Umbilical cord (tissue), 2 donors: ENCODE measurements at places on chromosomes 5 and 9.

- no peak for DNase-seq
Observed at GRCh38 chr9:110912419-110913291, 125.6 kb downstream of the LPAR1 start.

DNA sequence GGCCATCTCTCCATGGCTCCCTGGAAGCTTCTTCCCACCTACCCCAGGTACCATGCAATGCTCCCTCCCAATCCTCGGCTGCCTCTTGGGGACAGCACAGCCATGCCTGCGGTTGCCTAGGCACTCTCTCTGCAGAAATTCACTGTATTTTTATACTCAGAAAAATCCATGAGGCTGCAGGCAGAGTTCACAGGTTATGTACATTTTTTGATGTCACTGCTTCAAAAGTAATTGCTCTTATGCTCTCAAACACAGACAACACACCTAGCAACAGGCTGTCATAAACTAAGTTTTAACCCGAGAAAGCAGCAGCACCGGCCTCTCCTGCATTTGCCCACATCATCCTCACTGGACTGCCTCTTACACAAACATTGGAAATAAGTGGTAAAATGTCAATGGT is 102.4 kb downstream of the AK8 start:
- DNase-seq = no peak

DNA sequence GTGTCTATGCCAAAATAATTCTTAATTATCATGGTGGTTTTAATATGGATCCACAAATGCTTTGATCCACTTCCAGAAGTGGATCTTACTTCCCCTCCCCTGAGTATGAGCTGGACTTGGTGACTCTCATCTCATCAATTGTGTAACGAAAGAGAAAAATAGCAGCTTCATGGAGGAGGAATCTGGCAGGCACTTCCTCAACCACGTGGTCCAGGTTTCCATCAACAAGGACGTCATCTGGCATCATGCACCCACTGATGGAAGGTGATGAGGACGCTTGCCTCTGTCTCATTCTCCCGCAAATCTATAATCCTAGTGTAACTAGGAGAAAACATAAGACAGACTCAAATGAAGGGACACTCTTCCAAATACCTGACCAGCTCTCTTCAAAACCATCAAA is 54.6 kb upstream of the S1PR3 start:
- no peak for DNase-seq

DNA sequence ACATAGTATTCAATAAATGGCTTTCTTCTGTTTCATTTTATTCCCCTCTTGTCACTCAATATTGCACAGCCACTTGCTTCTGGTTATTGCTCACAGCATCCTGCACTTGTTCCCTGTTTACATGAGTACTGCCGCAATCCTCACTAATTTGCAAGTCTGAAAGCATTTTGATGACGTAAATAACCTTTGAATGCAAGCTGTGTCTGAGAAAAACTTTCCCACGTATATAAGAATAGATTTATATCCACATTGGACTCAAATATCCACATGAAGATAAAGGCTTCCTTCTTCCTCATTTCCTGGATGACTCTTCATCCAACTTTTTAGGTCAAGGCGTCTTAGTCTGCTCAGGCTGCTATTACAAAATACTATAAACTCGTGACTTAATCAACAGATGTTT is 88.2 kb upstream of the DAP start:
- DNase-seq = no peak

DNA sequence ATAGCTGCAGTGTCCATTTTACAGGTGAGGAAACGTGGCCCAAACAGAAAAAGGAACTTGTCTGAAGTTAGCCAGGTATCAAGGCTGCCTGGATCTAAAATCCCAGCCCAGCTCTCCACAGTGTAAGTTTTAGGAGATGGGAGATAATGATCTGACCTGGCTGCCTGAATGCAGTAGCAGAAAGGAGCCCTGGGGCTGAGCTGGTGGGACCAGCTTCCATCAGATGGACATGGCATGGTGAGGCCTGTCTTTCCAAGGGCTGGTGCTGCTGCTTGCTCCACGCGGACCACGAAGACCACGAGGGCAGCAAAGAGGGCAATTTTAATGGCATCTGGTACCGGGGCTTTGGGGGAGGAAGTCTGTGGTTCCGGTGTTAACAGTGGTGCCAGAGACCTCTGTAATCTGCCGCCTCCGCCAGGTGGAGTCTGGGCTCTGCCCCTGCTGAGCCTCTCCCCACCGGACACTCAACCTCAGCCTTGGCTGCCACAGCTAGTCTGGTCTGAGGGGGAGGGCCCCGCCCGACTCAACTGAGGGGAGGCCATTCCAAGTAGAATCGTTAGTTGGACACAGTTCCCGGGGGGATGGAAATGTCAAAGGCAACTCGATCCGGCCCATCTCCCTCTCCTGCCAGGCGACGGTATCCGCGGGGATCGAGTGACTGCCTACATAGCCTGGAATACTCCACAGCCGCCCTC is 650 bp downstream of the MYORG start:
- peak; percentile 40 for DNase-seq

DNA sequence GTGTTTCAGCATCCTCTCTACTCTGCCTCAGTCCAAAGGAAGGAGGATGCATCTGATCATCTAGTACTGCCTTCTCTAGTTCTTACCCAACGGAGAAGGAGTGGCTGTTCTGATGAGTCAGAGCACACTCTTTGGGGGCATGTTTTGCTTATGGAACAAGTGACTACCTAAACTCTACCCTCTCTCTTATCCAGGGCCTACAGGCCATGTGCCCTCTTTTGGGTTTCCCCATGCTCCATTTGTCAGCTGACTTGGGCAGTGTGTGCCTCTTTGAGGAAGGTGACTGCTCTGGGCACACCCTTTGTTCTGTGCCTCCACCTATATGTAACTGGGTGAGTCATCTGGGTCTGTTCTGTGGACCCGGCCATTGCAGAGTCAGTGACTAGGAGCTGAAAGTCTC is 89.6 kb upstream of the BNC2 start:
- DNase-seq = no peak

DNA sequence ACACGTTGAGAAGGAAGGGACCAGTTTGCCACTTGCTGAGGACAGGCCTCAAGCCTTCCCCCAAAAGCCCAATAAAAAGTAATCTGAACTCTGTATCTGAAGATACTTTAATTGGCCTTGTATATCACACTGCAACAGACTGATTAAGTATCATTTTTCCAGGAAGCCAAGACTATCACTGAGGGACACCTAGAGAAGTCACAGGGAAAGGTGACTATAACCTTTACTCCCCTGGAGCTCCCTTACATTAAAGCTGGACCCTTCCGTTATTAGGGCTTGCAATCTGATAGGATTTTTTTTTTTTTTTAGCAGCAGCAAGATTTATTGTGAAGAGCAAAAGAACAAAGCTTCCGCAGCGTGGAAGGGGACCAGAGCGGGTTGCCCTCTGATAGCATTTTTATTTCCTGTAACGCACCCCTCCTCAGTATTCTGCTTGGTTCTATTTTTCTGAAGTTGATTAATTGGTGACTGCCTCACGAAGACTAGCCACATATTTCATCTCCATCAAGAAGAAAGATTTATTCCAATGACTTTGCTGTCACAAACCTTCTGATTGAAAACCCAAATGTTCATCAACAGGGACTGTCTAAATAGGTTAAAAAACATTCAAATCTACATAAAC is 2.7 kb downstream of the CDC14B start:
- DNase-seq = no peak

DNA sequence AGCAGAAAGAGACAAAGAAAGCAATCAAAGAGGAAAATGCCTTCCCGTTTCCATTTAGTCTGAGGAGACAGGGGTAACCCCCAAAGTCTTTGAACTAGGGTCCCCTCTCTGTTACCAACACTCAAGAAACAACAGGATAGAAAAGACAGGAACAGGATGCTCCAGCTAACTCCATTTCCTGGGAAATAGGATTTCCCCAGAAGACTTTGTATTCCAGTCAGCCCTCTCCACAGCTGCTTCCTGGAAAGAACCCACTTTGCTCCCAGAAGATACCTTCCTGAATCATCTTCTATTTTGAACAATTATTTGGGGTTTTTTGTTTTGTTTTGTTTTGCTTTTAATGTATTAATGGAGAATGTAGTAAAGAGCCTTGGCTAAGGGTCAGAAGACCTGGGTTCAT is 56.0 kb downstream of the KLHL3 start:
- no peak for DNase-seq

DNA sequence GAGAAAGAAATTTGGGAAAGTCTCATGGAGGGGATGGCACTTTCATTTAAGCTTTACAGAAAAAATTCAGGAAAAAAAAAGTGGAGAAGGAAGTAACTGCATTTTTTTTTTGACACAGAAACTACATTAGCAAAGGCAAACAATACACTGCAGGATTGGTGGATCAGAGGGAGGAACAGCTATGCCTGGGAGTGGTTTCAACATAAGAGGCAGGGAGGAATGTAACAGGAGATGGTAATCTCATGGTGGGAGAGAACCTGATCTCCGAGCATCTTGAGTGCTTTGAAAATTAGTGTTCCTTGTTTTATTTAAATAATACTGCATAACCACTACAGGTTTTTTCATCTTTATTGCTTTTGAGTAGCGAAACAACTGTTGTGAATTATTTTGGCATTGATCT is 249.4 kb downstream of the FAM170A start:
- no peak for DNase-seq

DNA sequence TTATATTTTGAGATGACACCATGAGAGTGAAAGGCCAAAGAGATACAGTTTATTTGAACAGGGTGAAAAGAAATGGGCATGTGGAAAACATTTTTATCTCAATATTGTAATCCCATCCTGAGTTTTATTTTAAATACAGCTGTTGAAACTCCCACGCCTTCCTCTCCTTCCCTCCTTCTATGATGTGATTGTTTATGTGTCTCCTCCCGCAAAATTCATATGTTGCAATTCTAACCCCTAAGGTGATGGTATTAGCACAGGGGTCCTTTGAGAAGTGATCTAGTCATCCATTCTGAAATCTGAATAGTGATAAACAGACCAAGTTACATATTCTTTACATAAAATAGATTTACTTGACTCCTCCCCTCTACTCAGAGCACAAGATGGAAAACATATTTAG is 1275.4 kb upstream of the C9orf72 start:
- no peak for DNase-seq

DNA sequence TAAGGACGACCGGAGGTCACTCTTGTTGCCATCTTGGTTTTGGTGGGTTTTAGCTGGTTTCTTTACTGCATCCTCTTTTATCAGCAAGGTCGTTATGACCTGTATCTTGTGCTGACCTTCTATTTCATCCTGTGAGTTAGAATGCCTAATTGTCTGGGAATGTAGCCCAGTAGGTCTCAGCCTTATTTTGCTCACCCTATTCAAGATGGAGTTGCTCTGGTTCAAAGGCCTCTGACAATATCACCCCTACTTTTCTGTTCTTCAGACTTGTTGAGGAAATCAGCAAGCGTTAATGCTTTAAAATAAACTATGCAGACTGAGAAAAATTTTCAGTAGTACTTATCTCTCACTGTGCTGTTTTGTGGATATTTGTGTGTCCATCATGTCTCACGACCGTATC is 92.6 kb downstream of the MTRR start:
- DNase-seq = no peak

- no peak for DNase-seq
Observed at GRCh38 chr9:21268347-21268657, 28.5 kb upstream of the IFNA14 start.

GRCh38 chr5:177077335-177077734 is 9.4 kb upstream of the FGFR4 start:
- no peak for DNase-seq

DNA sequence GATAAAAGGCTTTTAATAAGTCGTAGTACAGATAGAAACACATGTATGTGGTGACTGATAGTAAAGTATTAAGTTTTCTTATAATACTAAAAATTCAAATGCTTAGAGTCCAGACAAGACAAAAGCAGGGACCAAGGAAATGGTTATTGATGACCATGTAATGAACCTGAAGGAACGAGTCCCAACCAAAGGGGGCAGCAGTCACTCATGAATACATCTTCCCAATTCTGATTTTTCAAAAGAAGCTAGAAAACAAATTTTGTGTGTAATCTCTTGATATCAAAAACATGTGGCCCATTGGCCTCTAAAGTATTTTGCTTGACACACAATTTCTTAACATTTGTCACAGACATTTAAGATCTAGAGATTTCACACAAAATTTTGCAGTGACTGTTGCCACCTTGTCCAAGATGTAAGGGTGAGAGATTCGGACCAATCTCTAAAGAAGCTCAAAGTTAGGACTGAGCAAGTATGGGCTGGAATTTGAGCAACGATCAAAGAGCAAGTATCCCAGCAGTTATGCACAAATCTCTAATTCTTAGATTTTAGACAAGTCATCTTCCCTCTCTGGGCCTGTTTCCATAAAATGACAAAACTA is 66.8 kb downstream of the ARL15 start:
- peak; percentile 30 for DNase-seq

GRCh38 chr5:10509575-10509974 is 54.3 kb upstream of the ANKRD33B start:
- DNase-seq = peak; percentile 52

GRCh38 chr5:139147483-139148087 is 50.6 kb downstream of the SIL1 start:
- DNase-seq = peak; percentile 81

DNA sequence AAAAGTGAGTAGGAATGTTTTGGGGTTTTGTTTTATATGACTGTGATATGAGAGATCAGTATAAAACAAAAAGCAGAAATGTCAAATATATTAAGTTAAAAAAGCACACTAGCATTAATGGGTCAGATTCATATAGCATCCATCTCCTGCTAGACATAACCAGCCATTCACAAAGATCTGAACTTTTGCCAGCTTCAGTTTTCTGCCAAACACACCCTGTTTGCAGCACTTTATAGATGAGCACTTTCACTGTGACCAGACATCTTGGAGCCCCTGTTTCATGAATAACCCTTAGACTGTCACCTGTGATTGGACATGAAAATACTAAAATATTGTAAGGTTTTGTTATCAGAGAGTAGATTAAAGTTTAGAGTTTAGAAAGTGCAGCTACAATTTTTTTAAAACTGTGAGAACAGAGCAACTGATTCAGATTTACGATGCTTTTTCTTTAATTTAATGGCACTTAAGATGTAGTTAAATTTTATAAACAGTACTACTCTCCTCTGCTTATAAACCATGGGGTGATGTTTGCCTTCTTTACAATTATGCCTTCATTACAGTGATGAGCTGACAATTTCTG is 142.6 kb downstream of the KCTD16 start:
- DNase-seq = peak; percentile 61

GRCh38 chr5:162769019-162769418 is 668.4 kb upstream of the CCNG1 start:
- DNase-seq = no peak

DNA sequence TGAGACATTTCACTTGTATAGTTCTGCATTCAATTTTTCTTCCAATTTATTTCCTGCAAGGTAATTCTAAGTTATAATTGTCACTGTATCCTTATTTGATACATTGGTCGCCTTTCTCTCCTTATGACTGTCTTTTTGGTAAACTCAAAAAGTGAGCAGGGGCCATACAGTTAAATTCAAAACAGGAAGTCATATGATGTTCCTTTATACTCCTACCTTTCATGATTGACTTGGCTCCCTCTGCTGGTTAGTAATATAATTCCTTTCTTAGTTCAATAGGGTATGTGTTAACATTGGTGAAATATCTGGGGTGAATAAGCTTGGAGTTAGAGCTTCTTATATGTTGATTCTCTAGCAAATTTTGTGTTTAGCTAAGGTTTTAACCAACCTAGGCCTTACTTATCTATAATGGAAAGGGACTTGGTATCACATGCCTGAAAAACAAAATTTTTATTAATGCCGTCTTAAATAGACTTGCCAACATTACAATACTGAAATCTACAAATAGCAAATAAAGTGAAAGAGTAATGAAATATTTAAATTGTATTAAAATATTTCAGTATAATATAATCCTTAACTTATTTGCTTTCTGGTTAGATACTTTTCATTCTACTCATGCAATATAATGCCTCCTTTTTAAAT is 6.0 kb upstream of the NIPBL start:
- DNase-seq = peak; percentile 63

GRCh38 chr5:15103130-15103529 is 231.6 kb upstream of the ANKH start:
- no peak for DNase-seq
